ENCODE measurements at places on chromosomes 4 and X.

- no peak for DNase-seq
Observed at GRCh38 chrX:101393530-101394305, 2.9 kb downstream of the RPL36A start.

DNA sequence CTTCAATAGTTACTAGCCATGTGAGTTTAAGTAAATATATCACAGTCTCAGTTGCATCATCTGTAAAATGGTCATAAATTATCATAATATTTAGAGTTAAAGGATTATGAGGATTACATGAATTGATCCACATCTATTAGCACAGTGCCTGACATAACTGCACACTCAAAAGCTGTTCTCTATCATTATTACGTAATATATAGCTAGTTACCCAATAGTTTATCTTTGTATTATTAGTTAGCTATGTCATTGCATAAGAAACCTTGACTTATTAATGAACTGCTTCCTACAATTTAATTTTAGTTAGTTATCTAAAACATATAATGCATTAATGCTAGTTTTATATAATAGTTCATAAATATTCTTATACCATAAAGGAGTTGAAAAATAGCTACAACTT lies 1076.9 kb upstream of the GRID2 start:
- no peak for DNase-seq

GRCh38 chr4:187602339-187603092 lies 393.1 kb upstream of the ZFP42 start:
- no peak for DNase-seq

DNA sequence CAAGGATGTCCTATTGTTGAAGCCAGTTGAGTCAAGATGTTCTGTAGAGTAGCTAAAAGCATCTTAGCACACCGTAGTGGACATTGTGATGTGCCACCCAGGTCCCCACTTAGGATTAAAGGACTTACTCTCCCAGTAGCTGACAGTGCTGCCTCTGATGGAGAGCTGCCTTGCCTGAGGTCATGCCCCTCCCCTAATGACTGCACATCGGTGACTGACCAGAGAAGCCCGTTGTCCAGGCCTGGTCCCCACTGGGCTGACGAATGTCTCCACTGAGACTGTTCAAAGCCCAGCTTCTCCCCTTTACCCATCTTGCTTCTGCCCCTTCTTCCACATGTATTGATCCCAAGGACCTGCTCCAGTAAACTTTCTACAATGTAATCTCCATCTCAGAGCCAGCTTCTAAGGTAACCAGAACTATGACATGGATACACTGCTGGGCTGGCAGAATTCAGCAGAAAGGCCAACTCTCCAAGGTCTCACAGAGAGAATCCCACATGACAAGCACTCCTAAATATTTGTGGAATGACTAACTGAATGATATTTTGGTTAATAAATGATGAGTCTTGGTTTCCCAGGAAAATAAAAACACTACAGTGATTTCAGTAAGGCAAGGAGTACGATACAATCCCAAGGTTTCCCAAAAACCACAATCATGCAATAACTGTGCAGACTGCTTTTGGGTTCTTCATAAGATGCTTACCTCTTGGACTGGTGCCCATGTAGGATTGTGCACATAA lies 82.4 kb upstream of the TMEM150C start:
- no peak for DNase-seq

DNA sequence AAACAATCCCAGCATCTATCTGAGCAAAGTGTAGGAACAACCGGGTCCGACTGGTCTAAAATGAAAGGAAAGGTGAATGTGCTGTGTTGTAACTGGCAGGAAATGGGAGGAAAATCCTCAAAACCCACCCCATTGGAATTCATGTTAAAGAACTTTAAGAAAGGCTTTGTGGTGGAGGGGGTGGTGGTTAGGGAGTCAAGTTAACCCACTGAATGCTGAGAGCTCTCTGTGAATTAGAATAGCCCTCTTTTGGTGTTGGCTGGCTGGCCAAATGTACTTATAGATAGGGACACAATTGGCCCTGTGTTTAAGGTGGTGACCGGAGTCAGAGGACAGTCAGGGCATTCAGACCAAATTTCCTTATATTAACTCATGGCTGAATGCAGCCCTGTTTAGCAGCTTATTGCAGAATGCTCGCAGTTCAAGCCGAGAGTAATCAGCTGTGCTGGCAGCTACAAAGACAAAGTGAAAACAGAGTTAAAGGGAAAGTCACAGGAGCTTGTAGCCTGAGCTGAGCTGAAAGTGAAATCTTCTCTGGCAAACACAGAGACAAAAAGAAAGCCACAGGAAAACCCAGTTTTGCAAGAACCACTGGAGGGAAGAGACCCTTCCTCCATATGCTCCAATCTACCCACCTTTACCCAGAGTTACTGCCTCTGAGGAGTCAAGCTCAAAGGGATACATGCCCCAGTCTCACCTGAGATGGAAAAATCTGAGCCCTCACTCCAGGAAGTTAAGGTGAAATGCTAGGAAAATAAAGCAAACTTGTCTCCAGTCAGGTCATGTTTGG lies 38.5 kb upstream of the UGT2B7 start:
- DNase-seq: no peak

GRCh38 chrX:51894697-51895336 lies 1.4 kb downstream of the MAGED1 start:
- no peak for DNase-seq

DNA sequence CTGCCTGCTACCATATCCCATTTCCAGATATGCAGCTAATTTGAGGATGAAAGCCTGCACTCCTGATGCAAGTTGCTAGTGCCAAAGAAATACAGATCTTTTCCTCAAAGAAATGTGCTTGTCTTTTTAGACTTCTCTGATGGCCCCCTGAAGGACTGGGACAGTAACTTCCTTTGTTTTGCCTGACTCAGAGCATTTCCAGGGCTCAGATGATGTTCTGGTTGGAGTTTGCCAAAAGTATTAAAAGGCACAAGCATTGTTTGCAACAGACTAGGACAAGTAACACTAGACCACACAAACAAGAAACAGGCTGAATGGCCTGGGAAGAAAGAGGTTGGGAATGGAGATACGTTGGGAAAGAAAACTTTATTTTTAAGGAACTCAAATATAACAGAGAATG lies 175.2 kb downstream of the IL13RA2 start:
- no peak for DNase-seq

DNA sequence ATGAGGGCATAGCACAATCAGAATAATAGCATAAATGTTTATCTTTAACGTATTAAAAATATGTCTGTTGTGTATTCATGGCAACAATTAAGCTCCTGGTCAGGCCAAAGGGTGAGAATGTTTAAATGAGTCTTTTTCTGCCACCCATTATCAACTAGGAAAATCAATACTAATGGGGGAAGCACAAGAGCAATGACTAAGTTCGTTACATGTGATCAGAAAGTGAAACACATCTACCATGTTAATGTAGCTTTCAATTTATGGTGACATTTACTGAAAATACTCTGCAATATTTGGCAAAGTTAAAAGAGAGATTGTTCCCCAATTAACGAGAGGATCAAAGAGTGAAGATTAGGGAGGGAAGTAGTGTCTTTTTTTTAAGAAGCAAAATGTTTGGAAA lies 143.7 kb downstream of the NAA11 start:
- DNase-seq: no peak

GRCh38 chr4:75726577-75726976 lies 2.2 kb downstream of the USO1 start:
- DNase-seq: no peak

DNA sequence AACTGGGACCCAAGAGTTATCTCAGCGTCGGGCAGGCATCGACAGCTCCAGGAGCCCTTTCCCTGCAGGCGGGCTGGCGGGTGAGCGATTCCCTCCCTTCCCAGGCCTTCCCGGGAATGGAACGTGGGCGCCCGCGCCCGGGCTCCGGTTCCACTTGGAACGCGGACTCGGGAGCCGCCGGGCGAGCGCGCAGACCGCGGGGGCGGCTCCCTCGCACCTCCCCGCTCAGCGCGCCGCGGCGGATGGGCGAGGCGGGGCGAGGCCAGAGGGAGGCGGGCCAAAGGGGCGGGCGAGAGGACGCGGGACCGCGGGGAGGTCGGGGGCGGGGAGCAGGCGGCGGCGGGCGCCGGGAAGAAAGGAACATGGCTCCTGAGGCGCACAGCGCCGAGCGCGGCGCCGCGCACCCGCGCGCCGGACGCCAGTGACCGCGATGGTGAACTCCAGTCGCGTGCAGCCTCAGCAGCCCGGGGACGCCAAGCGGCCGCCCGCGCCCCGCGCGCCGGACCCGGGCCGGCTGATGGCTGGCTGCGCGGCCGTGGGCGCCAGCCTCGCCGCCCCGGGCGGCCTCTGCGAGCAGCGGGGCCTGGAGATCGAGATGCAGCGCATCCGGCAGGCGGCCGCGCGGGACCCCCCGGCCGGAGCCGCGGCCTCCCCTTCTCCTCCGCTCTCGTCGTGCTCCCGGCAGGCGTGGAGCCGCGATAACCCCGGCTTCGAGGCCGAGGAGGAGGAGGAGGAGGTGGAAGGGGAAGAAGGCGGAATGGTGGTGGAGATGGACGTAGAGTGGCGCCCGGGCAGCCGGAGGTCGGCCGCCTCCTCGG lies at the start of gene PKD2:
PKD2 (plus strand) TSS at position 332 of the 818 bp plus-strand sequence; CDS start at position 431, 99 bp downstream.
- DNase-seq: peak; percentile 14

- DNase-seq: no peak
Observed at GRCh38 chr4:141860974-141861373, 224.6 kb downstream of the IL15 start.

GRCh38 chr4:140116442-140117104 lies 37.4 kb downstream of the MAML3 start:
- no peak for DNase-seq

- no peak for DNase-seq
Observed at GRCh38 chrX:31423609-31424189, 351.9 kb upstream of the FTHL17 start.
